ENCODE measurements at places on chromosomes 13 and 19.

DNA sequence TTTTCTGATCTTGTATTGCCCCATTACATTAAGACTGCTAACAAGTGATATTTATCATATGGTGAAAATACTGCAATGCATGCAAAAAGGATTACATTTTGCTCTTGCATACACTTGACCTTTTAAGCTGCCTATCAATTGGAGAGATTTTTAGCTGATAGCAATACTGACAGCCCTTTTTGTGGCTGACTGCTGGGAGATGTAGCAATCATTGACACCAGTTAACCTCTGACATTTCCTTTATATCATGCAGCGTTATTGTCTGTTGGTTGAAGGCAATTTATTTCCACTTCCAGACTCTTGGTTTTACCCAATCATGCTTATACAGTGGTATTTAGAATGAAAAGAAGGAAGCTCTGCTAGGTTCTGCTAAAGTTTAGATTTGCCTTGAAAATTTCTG is 364.0 kb downstream of the LMO7 start:
- DNase-seq, result no peak

GRCh38 chr19:35144600-35145436 is 1.8 kb downstream of the FXYD7 start:
- peak; percentile 32 for DNase-seq

DNA sequence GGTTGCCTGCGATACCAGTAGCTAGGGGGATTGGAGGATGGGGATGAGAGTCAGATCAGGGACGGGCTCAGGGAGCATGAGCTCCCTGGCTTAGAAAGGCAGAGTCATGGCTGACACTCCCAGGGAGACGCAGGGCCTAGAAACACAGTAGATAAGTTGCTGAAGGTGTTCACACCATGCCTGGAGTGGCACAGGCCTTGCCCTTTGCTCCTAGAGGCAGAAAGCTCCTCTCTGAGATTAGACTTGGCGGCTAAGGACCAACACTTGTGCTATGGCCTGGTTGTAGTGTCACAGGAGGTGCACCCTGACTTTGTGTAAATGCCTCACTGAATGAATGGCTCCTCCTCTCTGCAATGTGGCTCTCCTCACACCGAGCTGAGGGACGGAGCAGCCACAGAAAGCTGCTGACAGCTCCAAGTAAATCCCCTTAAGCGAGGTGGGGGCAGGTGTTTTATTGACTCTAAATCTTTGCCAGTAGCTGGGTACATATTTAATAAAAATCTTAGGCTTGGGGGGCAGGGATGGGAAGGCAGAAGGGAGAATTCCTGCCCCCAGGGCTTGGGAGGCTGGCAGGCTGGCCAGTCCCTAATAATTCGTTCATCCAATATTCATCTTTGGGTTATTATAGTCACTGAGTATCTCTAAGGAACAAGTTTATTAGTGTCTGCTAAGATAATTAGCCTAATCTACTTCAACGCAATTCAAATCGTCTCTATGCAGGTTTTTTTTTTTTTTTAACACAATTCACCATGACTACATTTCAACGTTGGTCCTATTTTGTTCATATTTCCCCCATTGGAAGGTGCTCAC is 54.9 kb downstream of the SIAH3 start:
- peak; percentile 64 for DNase-seq

GRCh38 chr13:24087605-24088225 is 72.8 kb upstream of the SPATA13 start:
- no peak for DNase-seq

DNA sequence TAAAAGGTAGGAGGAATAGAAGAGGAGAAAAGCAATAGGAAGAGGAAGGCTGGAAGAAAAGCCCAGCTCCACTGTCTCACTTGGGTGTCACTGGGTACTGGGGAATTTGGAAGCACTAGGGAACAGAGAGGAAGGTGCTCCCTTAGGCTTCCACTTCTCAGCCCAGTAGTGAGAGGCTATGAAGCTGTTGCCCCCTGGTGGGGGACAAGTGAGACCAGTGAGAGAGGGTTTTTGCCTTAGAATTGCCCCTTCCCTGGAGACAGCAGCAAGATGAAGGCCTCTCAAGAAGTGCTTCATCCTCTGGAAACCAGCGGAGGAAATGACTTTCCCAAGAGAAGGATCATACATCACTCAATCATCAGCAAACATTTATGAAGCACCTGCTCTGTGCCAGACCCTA is 4.7 kb upstream of the ZNF606 start:
- DNase-seq, result no peak

Data from cardiac muscle cell (in vitro differentiated cells and primary cell).